ENCODE measurements at places on chromosomes 1 and 21.

DNA sequence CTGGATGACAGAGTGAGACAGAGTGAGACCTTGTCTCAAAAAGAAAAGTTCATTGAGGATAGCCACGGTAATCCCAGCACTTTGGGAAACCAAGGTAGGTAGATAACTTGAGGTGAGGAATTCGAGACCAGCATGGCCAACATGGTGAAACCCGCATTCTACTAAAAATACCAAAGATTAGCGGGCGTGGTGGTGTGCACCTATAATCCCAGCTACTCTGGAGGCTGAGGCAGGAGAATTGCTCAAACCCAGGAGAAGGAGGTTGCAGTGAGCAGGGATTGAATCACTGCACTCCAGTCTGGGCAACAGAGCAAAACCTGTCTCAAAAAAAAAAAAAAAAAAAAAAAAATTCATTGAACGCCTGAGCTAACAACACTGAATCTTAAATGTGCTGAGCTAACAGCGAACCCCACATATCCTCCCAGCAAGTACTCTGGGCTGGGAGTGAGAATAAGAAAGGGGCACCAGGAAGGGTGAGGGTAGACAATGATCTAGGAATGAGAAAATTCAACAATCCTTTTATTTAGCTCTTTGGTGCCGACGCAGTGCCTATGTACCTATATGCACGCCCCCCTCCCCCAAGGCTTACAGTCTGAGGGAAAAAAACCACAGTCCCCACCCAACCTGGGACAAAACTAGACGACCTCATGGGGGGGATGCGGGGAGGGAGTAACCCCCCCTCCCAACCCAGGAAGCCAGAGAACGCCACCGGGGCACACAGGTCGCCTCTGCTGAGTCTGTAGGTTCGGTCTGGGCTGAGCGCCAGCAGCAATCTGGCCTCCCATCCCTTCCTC, 1.4 kb upstream of the CACNA1S start:
- no peak for DNase-seq

DNA sequence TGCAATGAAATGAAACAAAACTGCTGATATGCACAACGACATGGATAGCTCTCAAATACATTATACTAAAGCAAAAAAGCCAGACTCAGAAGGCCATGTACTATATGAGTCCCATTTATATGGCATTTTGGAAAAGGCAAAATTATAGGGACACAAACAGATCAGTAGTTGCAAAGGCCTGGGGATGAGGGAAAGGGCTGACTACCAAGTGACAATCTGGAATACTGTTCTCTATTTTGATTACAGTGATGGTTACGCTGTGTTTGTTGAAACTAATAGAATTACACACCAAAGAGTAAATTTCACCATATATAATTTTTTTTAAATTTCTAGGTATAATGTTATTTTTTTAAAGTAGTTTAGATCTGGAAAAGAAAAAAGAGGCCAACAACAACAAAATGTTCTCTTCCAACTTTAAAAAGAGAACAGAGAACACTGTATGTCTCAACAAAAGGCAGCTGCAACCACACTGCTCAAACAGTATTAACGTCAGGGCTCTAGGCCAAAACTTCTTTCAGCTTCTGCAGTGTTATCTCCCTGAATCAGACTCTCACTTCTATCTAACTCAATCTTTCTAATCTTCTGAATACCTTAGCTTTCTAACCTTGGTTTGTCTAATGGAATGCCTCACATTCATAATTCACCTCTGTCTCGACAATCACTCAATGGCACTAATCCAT, 75.8 kb downstream of the FOXJ3 start:
- peak; percentile 35 for DNase-seq

GRCh38 chr1:8284127-8284526, 33.8 kb upstream of the SLC45A1 start:
- DNase-seq: peak; percentile 47

GRCh38 chr1:40703316-40703715, 11.8 kb downstream of the NFYC start:
- DNase-seq: peak; percentile 65

- no peak for DNase-seq
These were observed 17.2 kb upstream of the C1QA start for GRCh38 chr1:22619252-22619651.

- no peak for DNase-seq
These were observed 1.7 kb downstream of the GPR137B start for GRCh38 chr1:236144033-236144432.

DNA sequence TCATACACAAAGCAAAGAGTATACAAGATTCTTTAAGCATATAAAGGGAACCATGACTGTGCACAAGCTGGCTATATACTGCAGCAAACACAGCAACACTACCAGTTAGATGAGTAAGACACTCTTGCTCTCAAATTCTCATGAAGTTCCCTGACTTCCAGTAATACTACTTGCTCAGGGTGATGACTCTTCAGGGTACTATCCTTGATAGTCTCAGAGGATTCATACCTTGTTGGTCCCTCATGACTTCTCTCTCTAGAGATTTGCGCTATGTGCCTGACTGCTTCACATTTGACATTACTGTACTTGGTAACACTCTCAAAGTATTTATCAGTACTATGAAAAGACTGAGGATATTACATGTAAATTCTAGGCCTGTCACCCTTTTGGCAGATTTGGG, 159.8 kb upstream of the ZRANB2 start:
- no peak for DNase-seq

DNA sequence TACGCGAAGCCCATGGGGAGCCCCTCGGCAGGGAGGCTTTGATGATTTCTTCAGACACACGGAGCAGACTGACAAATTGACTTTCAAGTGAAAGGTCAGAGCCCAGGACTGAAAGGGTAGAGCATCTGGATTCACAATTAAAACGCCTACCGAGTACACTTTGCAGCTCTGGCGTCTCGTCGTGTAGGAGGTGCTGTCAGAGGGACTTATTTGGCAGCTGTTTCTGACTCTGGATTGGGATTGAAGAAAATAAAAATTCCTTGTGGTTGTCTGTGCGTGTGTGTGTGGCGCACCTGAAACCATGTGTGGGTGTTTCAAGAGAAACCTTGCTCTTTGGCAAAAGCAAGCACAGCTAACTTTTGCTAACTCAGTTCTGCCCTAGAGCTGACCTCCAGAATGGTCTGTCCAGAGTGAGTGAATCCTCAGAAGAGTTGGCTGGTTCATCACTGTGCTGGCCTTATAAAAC, 348.7 kb downstream of the HLX start:
- DNase-seq: no peak

DNA sequence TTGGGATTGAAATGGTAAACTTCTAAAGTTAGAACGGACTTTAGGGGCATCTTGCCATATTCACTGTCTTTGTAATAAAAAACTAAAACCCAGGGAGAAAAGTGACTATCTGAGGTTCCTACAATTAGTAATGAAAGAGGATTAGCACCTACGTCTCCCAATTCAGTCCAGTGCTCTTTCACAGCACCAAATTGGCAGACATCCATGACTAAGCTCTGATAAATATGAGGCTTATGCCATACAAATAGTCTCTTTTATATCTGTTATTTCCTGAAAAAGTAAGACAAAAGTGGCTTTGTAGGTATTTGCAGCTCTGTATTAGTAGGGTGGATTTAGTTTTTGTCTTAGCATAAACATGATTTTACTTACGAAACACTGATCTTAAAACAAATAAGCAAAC, 315.0 kb upstream of the NRIP1 start:
- DNase-seq: no peak

GRCh38 chr1:164912290-164912689, 353.3 kb downstream of the PBX1 start:
- DNase-seq: no peak

- DNase-seq: no peak
These were observed 69.2 kb upstream of the PDC start for GRCh38 chr1:186530109-186530508.

GRCh38 chr1:12148160-12148957, 18.4 kb upstream of the TNFRSF1B start:
- no peak for DNase-seq

DNA sequence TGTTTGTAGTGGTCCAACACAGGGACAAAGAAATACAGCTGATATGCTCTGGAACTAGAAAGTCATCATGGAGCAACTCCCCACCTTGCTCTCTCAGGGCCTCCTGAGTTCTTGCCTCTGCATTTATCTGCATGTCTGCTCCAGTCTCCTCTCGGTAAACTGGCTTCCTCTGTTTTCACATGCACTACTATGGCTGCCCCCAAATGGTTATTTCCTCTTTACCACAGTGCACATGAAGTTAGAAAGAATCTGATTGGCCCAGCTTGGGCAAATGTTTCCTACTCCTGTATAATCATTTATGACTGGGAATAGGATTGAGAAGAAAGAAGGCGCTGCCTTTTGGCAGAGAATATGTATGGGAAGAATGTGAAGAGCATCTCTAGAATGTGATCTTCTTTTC, 16.5 kb upstream of the PSMB2 start:
- no peak for DNase-seq

- no peak for DNase-seq
These were observed 5.0 kb upstream of the KRTAP12-1 start for GRCh38 chr21:44686843-44687561.

- DNase-seq: no peak
These were observed 6.3 kb downstream of the PRCC start for GRCh38 chr1:156773607-156774006.

DNA sequence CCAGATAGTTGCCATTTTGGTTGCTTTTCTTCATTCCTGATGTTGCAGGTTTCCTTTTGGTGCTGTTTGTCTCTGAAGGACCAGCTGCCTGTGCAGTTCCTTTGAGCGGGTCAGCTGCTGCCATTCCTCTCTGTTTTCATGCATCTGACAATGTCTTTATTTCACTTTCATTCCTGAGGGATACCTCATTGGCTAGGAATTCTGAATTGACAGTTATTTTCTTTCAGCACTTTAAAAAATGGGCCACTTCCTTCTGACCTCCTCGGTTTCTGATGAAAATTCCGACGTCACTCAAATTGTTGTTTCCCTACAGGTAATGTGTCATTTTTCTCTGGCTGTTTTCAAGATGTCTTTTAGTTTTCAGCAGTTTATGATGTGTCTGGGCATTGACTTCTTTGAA, 24.8 kb downstream of the CCSAP start:
- no peak for DNase-seq

DNA sequence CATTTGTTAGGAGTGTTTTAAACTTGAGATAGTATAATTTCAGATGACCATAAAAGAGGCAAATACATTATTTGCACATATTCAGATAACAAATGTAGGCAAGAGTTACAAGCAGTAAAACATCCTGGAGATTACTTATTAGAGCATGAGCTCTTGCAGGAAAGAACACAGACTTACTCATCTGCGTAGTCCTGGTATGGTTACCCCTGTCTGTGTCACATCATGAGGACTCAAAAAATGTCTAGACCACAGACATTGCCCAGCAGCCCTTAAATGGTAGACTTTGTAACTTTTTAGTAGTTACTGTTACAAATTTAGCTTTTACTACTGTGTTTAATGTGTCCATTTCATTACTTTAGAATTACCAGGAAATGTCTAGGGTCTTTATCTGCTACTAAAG, 12.8 kb downstream of the CACHD1 start:
- DNase-seq: peak; percentile 24

All from GM03348 (cell line).